ENCODE measurements at places on chromosomes 1 and 21. TPM values are rescaled to one million over a fixed set of nuclear protein-coding genes. Genes with fewer than 3 reads are reported as not detected.

OR14A16 gene
- total RNA-seq = not detected

LCE1F gene
- total RNA-seq = not detected

GON4L gene
- total RNA-seq = 16.8 TPM

PAQR6 gene
- 0.34 TPM for total RNA-seq

FAM43B gene
- 0.15 TPM for total RNA-seq

NBL1 gene
- total RNA-seq = 42.5 TPM

CA14 gene
- not detected for total RNA-seq

KRTAP21-2 gene
- total RNA-seq = not detected

UBL4B gene
- total RNA-seq = not detected

SPRR5 gene
- not detected for total RNA-seq

CLIC6 gene
- under 0.01 TPM for total RNA-seq

OBSCN gene
- total RNA-seq = 2.1 TPM

RIPPLY3 gene
- not detected for total RNA-seq

PPM1J gene
- total RNA-seq = 2.5 TPM

AKIRIN1 gene
- 28.2 TPM for total RNA-seq

MFAP2 gene
- total RNA-seq = 26.4 TPM

RNPEP gene
- 70.5 TPM for total RNA-seq

BRDT gene
- not detected for total RNA-seq

ITLN2 gene
- total RNA-seq = not detected

HMCN1 gene
- total RNA-seq = 0.15 TPM

PRXL2B gene
- 25.0 TPM for total RNA-seq

HNRNPU gene
- total RNA-seq = 207 TPM

EFHD2 gene
- total RNA-seq = 77.5 TPM

PROK1 gene
- total RNA-seq = not detected

SAMD11 gene
- 2.5 TPM for total RNA-seq

AMY1B gene
- not detected for total RNA-seq

PLK3 gene
- total RNA-seq = 21.5 TPM

CNKSR1 gene
- total RNA-seq = 0.17 TPM

TAS1R3 gene
- under 0.01 TPM for total RNA-seq

LCE3D gene
- total RNA-seq = not detected

FCMR gene
- total RNA-seq = 1.0 TPM

PDE9A gene
- 0.15 TPM for total RNA-seq

NIBAN1 gene
- 23.6 TPM for total RNA-seq
